ENCODE measurements at places on chromosomes 2 and 18.

GRCh38 chr18:68033466-68033865, 516.9 kb upstream of the DSEL start:
- DNase-seq, result no peak

DNA sequence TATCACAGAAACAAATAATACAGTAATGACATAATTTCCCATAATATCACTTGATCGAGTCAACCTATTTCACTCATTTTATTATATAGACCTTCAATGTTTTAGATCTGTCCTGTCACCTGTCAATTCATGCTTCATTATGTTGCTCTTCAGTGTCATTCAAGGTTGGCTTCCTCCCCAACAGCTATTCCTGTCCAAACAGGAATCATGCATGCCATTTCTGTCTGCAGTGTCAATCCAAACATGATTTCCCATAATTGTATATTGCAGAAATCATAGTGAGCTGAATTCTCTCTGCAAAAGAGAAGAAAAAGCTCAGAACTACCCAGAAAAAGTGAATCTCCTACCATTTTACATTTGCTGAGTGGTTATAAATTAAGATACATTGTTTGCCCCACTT, 628.6 kb downstream of the NR4A2 start:
- DNase-seq, result no peak

- no peak for DNase-seq
Measured at GRCh38 chr18:27582760-27583412, 397.8 kb upstream of the CHST9 start.

- no peak for DNase-seq
Measured at GRCh38 chr2:231646476-231646875, 53.8 kb downstream of the TEX44 start.

GRCh38 chr2:162085090-162085891, 11.3 kb upstream of the DPP4 start:
- DNase-seq, result no peak

Data from activated T-helper 9 cell treated with anti-CD3 and anti-CD28 coated beads, Interleukin-2, amount 50 U/mL, for 16 hours (primary cell).